Stimulated activated CD8-positive, alpha-beta memory T cell treated with anti-CD3 and anti-CD28 coated beads, Interleukin-7, amount 100 ng/mL, for 4 hours (primary cell): ENCODE measurements at places on chromosomes 12 and 14.
A peak's percentile ranks its signal among the peaks of the same experiment; 100 is the strongest.

DNA sequence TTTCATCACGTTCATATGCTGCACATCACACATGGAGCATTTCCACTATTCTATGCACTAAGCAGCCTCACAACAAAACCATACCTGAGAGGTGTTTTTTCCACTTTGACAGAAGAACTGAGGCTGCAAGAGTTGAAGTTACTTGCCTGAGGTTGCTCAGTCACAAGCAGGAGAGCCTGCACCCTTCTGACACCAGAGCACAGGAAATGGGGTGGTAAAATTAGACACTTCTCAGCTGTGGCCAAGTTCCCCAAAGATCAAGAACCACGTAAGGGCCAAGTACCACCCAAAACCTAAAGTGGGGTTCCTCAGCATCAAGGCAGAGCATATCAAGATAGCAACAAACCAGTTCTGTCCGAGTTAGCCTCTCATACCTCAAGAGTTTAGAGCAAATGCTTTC, 185.8 kb downstream of the CAPZA3 start:
- no peak for DNase-seq

DNA sequence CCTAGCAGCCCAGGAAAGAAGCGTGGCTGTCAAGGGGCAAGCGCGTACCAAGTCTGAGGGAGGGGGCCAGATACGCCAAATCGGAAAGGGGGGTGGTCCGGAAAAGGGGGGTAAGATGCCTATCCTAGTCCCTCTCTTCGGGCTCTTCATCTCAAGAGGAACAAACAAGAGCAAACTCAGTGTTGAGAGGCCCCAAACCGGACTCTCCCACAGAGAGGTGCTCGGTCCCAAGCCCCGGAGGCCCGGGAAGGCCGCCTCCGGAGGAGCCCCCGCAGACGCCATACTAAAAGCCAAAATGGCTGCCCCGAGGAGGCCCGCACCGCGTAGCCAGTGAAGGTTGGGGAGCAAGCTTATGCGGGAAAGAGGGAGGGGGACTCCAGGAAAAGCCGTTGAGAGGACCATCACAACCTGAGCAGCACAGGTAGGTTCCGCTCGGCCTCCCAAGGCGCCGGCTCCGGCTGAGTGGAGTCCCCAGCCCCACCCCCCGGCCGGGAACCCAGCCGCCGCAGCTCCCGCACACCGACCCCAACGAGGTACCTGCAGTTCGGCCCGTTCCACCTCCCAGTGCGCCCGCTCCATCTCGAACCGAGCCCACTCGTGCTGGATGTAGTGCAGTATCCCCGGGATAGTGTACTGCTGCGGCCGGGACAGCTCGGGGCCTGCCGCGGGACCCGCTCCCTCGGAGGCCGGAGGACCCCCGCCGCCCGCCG, at the start of gene AP4S1:
TSS of gene AP4S1 (plus strand) at position 283 of the 710 bp plus-strand sequence. CDS start 40,548 bp downstream, outside the sequence.
- peak; percentile 22 for DNase-seq

DNA sequence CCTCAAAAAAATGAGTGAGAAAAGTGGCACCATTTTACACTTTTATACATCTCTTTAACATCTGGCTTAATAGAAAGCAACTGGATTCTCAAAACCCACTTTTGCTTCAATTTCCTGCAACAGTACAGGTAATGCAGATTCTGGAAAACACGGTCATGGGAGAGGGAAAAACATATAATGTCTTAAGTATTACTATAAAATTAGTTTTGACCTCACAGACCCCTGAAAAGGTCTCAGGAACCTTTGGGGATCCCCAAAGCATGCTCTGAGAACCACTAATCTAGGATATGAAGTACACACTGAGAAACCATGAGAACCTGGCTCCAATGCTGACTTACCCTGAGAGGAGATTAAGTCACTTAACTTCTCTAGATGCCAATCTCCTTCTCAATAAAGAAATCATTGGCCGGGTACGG, 64.7 kb downstream of the PPP2R5E start:
- DNase-seq = no peak

- DNase-seq = no peak
Observed at GRCh38 chr12:4324366-4324765, 3.4 kb downstream of the TIGAR start.

GRCh38 chr12:68958322-68958721, 25.4 kb upstream of the CPM start:
- DNase-seq = peak; percentile 4

GRCh38 chr14:21748869-21749303, 75.3 kb upstream of the OR4E1 start:
- DNase-seq = peak; percentile 8

- no peak for DNase-seq
Observed at GRCh38 chr12:66438601-66439000, 136.3 kb downstream of the HELB start.

DNA sequence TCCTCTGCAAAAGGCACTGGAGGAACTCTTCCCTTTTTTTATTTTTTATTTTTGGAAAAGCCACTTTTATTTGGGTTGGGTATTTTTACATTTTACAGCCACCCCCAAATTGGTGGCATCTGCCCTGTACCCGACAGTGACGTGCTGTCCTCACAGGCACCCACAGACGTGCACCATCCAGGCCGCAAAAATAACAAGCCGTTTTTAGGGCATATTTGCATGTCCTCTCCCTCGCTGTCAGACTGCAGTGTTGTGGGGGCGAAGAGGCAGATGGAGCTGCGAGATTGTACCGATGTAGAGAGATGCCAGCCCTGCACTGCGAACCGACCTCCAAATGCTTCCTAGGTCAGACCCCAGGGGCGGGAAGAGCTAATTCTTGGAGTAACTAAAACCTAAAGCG, 12.2 kb downstream of the JDP2 start:
- no peak for DNase-seq
